Caco-2 (cell line): ENCODE measurements at places on chromosomes 3 and 15.

DNA sequence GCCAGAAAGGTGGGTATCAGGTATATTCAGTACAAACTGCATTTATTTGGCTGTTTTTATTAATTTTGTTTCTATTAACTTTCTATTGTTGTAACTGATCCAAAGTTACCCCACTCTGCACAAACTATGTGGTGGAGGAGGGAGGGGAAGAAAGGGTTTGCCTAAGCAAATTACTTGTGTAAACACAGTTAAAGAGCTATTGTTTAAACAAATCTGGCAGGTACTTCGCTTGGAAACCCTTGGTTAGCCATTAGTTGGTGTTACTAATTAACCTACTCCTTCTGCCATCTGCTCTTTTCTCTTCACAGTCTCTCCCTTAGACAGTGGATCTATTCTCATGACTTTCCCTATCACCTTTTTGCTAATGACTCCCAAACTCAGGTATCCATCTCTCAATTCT, 328.4 kb upstream of the NECTIN3 start:
- peak; percentile 60 for DNase-seq

DNA sequence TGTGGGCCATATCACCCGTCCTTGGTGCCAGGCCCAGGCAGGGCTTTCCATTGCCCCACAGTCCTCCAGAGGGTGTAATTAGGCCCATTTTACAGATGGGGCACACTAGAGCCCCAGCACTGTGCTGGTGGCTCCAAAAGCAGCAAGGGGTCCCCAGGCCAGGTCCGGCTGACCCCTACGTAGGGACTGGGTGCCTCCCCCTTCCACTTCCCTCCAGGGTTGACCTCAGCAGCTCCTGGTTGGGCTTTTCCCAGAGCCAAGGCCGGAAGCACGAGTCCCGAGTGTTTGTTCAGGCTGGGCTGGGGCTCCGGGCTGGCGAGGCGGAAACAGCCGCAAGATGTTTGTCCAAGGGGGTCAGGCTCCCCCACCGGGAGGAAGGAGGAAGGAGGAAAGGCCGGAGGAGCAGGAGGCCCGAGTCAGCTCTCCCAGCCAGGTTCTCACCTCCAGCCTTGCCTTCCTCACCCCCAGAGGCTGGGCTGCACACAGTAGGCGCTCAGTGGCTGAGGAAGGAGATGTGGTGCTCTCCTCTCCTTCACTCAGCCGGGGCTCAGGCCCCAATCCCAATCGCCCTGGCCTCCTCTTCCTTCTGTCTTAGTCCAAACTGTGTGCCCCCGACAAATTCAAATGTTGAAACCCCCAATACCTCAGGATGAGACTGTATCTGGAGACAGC, 17.1 kb upstream of the PLXND1 start:
- DNase-seq: no peak

DNA sequence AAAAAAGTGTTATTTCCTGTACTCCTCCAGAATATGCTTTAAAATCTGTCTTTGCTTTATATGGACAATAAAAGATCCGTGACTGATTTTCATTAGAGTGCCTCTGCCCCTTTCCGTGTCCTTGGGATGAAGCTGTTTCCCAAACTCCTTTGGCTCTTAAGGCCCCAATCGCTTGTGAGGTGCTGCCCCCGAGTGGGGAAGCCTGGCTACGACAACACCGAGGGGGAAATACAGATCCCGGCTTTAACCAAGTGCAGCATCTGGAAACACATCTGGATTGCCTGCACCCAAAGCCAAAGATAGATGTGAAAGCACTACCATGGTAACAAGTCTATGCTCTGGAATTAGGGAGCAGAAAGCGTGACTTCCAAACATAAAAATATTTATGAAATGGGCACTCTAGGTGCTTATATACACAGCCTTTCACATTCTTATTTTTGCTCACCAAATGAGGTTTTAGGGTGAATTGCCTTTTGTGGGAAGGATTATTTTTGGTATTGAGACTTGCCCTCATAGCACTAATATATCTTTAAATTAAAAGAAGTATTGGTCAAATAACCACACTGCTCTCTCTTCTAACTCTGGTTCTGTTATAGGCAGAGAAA, 40.6 kb upstream of the ADCY5 start:
- peak; percentile 81 for DNase-seq

- no peak for DNase-seq
Measured at GRCh38 chr3:141994856-141995255, 118.4 kb downstream of the ATP1B3 start.

DNA sequence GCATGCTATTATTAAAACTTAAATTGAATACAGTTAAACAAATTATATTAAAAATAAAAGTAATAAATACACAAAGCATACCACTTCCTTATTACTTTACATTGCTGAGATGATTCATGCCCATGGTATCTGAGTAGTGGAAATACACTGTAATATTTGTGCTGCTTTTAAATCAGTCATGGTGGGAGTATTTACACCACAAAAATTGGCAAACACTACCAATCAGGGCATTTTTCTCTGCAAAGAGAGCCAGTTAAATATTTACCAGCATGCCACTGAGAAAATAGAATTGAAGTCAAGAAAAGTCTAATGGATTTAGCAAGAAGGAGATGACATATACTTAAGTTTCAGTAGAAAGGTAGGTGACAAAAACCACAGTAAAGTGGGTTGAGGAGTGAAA, 19.6 kb downstream of the PPARG start:
- DNase-seq: no peak

- DNase-seq: peak; percentile 47
Measured at GRCh38 chr15:38563723-38564519, 693 bp downstream of the RASGRP1 start.

DNA sequence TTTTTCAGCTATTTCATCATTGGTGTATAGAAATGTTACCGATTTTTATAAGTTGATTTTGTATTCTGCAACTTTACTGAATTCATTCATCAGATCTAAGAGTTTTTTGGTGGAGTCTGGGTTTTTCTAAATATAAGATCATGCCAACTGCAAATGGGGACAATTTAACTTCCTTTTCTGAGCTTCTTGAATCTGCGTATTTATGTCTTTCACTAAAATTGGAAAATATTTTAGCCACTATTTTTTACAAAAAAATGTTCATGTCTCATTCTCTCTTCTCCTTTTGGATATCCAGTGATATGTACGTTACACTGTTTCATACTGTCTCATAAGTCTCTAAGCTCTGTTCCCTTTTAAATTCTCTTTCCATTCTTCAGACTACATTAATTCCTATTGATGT, 123.8 kb downstream of the ISL2 start:
- no peak for DNase-seq

DNA sequence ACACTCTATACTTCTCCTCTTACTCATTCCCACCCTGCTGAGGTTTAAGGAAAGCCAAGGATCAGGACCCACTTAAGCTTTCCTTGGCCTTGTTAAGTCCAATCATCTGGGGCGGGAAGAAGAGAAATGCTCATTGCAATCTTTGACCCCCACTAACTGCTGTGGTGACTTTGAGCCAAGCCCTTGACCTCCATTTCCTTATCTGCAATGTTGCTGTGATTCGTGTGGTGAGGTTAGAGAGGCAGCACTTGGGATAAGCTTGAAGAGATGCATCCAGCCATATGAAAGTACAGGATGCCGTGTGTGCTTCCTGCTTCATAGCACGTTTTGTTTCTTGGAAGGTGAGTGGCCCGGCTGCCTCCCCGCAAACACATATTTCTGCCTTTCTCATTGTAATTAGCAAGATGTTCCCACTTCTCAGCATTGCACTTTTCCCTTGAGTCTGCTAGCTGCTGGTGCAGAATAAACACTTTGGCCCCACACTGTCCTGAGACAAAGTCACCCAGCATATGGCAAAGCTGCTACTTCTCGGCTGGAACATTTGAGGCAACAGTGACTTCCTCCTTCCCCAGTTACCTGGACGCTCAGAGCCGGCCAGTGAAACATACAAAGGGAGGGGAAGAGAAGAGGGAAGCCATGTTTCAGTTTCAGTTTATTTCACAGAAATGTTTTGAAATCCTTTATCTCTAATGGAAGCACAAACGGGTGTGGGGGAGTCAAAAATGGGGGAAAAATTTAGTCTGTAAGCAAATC, 10.5 kb upstream of the NUDT16 start:
- no peak for DNase-seq

DNA sequence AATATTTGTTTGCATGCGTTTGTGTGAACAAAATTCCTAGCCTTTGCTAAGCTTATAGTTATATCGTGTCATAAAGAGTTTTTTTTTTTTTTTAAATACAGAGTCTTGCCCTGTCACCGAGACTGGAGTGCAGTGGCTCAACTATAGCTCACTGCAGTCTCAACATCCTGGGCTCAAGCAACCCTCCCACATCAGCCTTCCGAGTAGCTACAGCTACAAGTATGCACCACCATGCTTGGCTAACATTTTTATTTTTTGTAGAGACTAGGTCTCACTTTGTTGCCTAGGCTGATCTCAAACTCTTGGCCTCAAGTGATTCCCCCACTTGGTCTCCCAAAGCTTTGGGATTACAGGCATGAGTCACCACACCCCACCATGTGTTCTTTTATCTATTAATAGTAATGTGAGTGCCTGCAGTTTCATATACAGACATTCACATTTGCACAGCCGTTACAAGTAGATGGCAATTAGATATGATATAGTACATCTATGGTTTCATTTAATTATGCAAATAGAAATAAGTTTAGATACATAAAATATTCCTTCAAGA, 848.6 kb downstream of the PDCD6IP start:
- DNase-seq: no peak

DNA sequence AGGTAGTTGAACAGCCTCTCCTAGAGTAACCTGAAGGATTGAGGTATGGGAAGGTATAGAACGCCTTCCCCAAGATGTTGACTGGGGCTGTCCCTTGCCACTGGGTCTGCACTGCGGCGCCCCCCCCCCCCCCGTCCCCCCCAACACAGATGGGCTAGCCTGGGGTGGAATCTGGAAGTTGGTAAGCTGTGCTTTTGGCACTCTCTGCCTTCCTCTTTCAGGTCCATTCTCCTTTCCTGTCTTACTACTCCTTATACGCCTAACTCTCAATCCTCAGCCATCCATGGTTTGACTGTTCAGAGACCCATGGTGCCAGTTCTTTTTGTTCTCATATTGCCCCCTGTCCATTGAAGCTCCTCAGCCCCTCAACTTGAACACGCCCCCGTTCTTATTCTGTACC, 42.8 kb downstream of the MAP2K1 start:
- DNase-seq: no peak

- DNase-seq: no peak
Measured at GRCh38 chr3:55633333-55633732, 146.2 kb upstream of the WNT5A start.
